ENCODE measurements at places on chromosomes 4 and X.

- DNase-seq = no peak
Measured at GRCh38 chr4:126221717-126222340, 907.1 kb downstream of the FAT4 start.

GRCh38 chr4:3017504-3017903, 54.1 kb downstream of the GRK4 start:
- DNase-seq = no peak

DNA sequence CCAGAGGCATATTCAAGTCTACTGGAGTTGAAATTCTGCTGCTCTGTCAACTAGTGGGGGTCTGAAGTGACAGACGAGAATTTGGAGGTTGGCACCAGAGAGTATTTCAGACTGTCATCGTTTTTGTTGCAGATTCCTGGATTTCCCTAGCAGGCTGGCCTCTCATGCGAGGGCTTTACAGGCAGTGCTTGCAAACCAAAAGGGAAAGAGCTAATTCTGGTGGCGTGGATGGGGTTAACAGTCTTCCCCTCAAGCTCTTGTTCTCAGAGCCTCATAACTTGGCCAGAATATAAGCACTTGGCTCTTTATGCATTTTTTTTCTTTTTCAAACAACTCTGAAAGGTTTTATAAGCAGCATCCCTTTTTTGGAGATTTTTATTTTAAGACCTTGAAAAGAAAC, at the start of gene SPARCL1:
Gene SPARCL1 (minus strand): TSS at position 190 of the 400 bp plus-strand sequence. CDS start 29,802 bp downstream, outside the sequence.
- DNase-seq = no peak

- DNase-seq = no peak
Measured at GRCh38 chrX:49237060-49237459, 1.8 kb downstream of the CCDC22 start.

GRCh38 chr4:90219822-90220221, 92.6 kb downstream of the CCSER1 start:
- no peak for DNase-seq

DNA sequence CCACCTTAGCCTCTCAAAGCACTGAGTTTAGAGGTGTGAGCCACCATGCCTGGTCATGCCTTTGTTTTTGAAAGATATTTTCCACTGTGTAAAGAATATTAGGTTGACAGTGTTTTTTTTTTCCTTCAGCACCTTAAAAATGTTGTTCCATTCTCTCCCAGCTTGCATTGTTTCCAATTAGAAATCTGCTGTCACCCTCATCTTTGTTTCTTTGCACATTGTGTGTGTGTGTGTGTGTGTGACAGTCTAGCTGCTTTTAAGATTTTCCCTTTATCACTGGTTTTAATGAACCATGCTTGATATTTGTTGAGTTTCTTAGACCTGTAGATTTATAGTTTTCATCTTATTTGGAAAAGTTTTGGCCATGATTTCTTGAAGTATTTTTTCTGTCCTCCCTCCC, 79.0 kb upstream of the NKX1-1 start:
- no peak for DNase-seq

DNA sequence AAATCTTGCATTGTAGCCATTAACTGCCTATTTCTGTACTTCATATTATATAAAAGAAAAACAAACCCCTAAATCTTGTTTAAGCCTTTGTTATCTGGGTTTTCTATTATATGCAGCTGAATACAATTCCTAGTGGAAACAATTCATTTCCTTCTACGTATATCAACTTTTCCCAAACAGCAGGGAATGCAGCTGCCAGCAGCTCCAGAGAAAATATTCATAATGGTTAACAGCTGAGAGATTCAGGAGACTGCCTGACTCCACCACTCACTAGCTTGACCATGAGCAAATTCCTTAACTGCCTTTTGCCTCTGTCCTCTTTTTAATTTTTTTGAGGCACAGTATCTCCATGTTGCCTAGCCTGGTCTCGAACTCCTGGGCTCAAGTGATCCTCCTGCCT, 146.2 kb downstream of the SPATA18 start:
- DNase-seq = no peak

DNA sequence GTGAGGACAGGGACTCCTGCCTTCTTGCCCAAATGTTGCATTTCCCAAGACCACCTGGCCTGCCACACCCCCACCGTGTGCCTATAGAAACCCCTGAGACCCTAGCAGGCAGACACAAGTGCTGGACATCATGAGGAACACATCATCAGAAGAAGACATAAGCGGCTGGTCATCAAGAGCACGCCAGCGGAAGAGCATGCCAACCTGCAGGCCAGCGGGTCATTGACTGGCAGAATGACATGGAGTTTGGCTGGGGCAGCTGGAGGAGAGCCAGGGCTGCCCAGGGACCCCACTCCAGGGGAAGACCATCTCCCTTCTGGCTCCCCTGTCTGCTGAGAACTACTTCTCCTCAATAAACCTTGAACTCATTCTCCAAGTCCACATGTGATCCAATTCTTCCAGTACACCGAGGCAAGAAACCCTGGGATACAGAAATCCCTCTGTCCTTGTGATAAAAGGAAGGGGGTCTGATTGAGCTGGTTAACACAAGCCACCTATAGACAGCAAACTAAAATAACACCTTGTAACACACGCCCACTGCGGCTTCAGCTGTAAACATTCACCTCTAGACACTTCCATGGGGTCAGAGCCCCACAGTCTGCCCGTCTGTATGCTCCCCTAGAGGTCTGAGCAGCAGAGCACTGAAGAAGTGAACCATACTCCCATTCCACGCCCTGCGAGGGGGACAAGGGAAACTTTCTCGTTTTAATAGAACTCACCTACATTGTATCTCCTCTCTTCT, 164.8 kb upstream of the EMCN start:
- DNase-seq = no peak

DNA sequence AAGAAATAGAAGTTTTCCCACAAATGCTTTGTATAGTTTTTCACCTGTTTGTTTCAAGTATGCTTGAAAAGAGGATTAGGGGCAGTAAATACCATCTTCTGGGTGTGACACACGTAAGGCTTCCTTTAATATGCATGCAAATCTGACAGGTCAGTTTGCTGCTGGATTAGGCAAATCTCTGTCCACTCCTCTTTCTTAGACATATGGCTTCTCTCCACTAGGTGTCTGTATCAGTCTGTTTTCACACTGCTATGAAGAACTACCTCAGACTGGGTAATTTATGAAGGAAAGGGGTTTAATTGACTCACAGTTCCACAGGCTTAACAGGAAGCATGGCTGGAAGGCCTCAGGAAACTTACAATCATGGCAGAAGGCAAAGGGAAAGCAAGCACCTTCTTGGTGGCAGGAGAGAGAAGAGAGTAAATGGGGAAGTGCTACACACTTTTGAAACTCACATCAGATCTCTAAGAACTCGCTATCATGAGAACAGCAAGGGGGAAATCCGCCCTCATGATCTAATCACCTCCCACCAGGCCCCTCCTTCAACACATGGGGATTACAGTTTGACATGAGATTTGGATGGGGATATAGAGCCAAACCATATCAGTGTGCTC, 66.9 kb downstream of the TAB3 start:
- DNase-seq = no peak

DNA sequence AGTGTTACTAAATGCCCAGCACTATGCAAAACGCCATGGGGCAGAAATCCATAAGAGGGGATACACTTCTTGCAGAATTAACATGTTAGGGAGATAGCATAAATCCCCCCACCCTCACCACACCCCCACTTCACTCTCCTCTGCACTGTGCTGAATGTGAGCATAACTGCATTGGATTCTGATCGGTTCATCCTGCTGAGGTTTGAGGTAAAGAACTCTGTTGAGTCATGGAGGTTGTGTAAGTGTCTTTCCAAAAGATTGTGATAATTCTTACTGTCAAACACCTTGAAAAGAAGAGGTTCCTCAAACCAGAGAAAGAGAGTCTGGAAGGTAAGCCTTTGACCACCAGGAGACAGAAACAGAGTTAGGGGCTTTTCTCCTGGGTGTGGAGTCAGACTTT, 43.6 kb downstream of the RBM47 start:
- no peak for DNase-seq

GRCh38 chr4:102641793-102642192, 119.0 kb downstream of the MANBA start:
- DNase-seq = no peak

GRCh38 chr4:110808351-110808878, 185.5 kb upstream of the PITX2 start:
- no peak for DNase-seq

DNA sequence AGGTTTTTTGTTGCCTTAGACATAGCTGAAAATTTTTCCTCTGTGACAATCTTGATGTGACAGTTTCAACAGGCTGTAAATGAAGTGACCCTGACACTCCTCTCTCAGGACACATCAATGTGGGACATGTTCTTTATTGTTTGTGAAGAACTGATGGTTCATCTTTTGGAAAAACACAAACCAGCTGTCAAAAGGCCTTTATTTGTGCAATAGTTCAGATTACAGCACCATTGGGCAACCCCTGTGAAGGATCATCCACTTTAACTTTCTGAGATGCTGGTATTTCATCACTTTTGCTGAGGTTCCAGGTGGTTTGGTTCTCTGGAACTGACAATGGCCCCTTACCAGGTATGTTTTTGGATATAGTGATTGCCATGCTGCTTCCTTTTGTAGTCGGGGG, 40.3 kb downstream of the OSTC start:
- no peak for DNase-seq

- DNase-seq = no peak
Measured at GRCh38 chrX:130120746-130121504, 10.6 kb upstream of the ELF4 start.

All from 8988T (cell line).